ENCODE measurements at places on chromosomes 6 and 20. TPM values are rescaled to one million over a fixed set of nuclear protein-coding genes. Genes with fewer than 3 reads are reported as not detected.

DNA sequence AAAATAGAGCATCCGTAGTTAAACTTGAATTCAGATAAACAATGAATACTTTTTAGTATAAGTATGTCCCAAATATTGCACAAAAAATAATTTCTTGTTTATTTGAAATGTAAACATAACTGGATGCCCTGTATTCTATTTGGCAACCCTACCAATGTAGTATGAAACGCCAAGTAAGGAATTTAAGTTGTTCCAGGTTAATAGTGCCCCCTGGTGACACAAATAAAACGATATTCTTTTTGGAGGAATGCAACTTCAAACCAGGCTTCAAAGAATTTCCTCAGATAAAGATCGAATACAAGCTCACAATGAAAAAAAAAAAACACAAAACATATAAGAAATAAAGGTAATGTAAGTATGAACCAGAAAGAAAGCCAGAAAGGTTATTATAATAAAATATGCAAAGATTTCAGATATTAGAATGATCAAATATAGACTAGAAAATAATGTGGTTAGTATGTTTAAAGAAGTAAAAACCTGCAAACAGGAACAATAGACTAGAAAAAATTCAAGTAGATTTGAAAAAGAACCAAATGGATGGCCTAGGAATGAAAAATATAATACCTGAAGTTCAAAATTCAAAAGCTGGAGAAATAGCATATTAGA, 18.4 kb upstream of the AKAP7 start:
- no peak for DNase-seq

DNA sequence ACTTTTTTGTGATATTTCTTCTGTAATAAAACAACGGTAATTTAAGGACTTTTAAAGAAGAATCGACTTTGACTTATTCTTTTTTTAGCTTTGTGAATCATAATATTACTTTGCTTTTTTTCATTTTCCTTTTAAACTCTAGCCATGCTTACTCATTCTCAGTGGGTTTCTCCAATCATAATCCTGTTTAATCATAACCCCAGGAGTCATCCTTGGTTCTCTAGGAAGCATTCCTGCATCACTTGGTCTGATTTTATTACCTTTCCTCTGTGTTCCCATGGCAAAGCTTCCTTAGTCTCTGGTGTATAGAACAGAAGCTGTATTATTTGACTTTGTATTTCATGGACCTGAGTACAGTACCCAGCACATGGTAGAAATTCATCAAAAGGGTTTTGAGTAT, 223.5 kb downstream of the CDKAL1 start:
- no peak for DNase-seq

CRISP3 gene
- 2.5 TPM for total RNA-seq

- no peak for DNase-seq
Measured at GRCh38 chr20:32271620-32272019, 5.8 kb upstream of the KIF3B start.

PRRT1 gene
- 1.2 TPM for total RNA-seq

C6orf58 gene
- not detected for total RNA-seq

PRKN gene
- total RNA-seq, result 6.1 TPM

All from lower lobe of right lung (tissue), 2 donors.